ENCODE measurements at places on chromosomes 2 and 18.

GRCh38 chr2:173043897-173044519 lies 31.6 kb upstream of the MAP3K20 start:
- DNase-seq = no peak

DNA sequence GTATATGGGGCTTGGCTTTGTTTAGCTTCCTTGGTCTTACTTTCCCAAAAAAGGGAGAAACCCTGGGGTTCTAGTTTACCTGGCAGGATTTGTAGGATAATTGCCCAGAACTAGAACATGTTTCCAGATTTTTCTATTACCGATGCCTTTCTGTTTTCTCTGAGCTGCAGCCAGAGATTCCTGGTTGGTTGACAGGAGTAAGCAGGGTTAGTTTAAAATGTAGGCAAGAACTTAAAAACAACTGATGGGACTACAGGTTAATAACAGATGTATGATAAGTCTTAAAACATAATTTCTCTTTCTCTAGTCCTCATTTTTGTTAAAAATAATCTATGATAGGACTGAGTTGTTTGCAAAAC lies 38.9 kb upstream of the GMCL1 start:
- no peak for DNase-seq

- DNase-seq = no peak
Measured at GRCh38 chr2:72797740-72798139, 28.1 kb downstream of the EXOC6B start.

GRCh38 chr18:36813824-36814223 lies 15.0 kb downstream of the TPGS2 start:
- no peak for DNase-seq

DNA sequence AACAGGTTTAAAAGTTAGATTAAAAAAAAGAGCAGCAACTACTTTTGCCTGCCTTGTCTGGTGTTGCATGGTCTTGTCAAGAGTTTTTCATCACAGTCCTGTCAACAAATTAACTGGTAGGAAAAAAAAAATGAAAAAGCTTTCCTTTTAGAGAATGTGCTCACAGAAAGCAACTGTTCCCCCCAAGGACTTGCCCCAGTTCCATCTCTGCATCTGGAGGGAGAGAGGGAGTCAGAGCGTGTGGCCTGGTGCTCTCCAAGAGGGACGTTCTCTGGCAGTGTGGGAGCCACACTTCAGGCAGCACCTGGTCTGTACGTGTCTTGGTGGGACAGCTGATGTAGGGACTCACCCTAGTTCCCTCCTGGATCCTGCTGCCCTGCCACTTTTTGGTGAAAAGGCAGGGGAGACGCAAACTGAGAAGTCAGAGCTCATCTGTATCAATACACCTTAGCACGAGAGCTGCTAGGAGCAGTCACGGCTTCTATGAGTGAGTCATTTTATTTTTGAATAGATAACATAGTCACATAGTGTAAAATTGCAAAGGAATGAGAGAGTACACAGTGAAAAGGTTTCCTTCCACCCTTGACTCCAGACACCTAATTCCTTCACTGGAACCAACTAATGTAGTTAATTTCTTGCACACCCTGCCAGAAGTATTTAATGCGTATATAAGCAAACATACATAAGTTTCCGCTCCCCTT lies 172.5 kb upstream of the MGAT5 start:
- DNase-seq = no peak

- no peak for DNase-seq
Measured at GRCh38 chr2:11850082-11850481, 103.7 kb downstream of the LPIN1 start.

GRCh38 chr2:79129804-79130203 lies 9.5 kb downstream of the REG1A start:
- DNase-seq = no peak

- DNase-seq = no peak
Measured at GRCh38 chr2:1860931-1861330, 116.6 kb upstream of the PXDN start.

GRCh38 chr2:119248751-119249150 lies 25.1 kb downstream of the STEAP3 start:
- DNase-seq = no peak

- no peak for DNase-seq
Measured at GRCh38 chr2:221612161-221612560, 40.1 kb upstream of the EPHA4 start.

- DNase-seq = no peak
Measured at GRCh38 chr2:117855886-117856285, 41.4 kb downstream of the DDX18 start.

DNA sequence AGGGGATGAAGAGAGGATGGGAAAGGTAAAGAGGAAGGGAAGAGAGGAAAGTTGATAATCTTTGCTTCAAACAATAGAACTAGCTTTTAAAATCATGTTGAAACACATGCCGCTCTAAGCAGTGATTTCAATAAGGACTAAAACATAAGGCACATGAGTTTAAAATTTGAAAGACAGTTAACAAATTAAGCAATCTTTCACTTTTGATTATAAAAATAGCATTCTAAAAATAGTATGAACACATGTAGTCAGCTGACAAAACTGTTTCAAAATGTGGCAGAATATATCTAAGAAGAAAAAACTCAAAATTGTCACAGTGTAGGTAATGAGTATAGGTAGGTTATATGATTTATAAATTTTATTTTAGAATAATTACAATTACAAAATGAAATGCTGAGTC lies 25.3 kb downstream of the PSME4 start:
- DNase-seq = no peak

DNA sequence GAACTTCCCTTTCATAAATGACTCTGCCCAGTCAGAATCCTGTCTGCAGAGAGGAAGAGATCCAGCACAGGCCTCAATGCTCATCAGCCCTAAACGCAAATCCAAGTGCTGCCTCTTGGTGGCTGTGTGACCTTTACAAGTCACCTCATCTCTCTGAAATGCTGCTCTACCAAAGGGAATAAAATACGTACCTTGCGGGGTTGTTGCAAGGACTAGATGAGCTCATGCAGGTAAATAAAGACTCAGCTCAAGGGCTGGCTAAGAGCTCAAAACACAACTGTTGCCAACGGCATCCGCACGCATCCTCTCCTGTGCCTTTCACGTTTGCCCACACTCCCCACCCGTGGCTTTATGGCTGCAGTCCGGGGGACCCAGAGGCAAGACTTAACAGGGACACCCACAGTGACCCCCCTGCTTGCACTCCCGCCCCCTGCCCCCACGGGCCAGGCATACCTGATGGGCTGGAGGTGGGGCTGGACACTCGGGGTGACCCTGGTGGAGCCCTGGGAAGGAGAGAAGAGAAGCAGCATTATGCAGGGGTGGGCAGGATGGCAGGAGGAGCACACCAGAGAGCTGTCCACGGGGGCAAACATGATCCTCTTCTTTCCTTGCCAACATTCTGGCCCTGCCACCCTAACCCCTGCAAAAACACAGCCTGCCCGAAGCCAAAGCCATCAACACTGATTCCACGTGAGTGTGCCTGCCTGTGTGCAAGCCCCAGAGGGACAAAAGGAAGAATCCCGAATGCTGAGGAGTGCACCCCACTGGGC lies 102.6 kb downstream of the TNS1 start:
- no peak for DNase-seq

DNA sequence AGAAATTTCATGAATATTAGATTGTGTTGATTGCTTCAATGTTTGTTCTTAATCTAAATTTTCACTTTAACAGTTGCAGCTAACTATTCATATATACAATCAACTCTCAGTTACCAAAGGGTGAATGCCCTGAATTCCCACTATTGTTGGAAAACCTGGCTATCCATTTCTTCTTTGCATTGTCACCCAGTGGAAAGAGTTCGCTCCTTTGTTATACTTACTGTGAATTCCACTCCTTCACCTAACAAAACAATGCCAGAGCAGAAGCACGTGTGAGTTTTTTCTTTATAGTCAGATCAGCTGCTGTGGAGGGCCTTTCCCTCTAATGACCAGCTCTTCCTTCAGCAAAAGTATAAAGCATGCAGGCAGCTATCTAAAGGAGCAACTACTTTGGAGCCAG lies 409.2 kb upstream of the NRP2 start:
- no peak for DNase-seq

GRCh38 chr2:214587442-214587841 lies 176.6 kb downstream of the VWC2L start:
- DNase-seq = no peak

DNA sequence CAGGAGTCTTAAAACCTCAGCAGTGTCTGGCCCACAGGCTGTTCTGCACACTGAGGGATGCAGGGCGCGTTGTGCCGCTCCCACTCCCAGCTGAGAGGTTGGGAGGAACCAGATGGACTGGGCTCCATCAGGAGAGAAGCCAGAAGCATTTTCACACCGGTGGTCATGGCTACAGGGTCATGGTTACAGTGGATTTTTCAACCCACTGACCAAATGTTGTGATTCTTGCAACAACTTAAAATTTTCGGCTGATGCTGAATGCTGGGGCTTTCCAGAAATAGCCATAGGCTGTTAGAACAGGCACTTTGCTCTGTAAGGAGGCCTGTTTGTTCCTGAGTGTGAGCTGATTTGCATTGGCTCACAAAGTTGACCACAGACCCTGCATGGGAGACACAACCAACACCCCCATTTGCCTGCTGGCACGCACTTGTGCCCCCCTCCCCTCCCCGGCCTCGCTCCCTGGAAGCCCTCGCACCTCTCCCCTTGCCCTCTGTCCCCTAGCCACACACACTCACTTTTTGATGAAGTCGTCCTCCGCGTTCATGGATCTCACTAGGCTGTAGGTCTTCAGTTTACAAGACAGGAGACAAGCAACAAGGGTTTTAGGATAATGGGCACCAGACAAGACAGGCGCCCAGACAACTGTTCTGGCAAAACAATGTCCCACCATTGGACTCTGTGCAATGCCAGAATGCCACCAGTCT lies 3.4 kb downstream of the LPIN1 start:
- no peak for DNase-seq

DNA sequence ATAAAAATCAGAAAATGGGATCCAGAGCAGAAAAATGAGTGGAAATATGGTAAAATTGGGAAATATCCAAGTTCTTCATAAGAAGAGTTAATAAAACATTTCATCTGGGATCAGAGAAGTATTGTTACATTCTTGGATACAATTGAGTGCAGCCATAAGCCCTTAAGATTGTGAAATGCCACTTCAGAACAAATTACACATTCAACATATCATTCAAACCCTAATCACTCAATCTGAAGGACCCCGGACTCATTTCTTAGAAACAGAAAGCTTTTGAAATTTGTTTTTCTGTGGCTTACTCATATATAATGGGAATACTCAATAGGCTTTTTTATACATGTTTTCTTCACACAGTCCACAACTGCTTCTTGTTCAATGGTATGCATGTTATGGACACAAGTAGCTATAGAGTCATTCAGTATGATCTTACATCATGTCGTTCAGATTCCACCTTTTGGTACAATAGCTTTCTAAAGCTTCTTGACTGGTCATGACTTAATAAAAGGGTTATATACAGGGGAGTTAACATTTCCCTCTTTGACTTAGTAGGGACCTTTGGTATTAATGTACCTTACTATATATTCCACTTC lies 39.9 kb downstream of the SCN7A start:
- no peak for DNase-seq

DNA sequence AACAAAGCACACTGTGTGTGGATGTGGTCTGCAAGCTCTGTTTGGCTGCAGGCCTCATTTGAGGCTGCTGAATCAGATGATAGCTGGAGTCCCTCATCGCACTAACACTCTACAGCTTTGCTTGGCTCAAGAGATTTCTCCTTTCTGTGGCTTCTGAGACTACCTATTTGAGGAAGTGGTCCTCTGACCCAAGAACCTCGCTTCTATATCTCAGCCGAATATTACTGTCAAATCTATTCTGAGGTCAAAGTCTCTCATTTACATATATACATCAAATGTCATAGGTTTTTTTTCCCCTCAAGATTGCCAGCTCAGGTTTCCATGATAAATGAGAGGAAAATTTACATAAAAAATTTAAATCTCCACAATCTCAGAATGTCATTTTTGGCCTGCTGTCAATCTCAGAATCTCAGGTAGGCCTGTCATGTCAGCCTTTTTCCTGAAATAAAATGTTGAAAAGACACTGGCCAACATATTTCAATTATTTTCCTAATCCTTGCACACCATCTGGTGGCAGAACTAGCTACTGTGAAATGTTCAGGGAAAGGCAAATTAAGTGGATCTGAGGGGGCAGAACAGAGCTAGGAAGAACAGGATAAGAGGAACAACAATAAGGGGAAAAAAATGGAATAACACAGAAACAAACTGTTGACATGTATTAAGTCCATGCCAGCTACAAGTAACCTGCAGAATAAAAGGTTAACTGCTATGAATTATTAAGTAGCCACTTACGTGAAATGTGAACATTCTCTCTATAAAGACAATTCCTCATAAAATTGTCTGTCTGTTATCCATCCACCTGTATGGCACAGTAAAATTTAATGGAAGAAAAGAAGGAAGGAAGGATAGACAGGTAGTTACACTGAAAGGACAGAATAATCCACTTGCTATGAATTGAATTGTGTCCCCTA lies 39.3 kb downstream of the AP1S3 start:
- no peak for DNase-seq

- DNase-seq = no peak
Measured at GRCh38 chr2:160506371-160507045, 12.9 kb upstream of the RBMS1 start.

DNA sequence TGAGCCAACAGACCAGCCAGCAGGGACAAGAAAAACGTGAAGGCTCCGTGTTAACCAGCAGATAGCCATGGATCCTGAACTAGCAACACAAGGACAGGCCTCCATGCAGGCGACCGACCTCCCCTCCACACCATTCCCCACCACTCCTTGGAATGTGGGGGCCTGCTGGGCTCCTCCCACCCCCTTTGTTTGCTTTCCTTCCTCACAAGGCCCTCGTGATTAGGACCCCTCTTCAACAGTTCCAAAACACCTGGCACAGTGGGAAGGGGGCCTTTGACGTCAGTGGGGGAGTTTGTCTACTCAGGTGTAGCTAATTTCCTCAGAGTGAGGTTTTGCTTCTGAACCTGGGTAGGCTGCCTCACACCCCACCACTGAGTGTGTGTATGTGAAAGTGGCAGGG lies 37.8 kb downstream of the SLC14A2 start:
- no peak for DNase-seq

DNA sequence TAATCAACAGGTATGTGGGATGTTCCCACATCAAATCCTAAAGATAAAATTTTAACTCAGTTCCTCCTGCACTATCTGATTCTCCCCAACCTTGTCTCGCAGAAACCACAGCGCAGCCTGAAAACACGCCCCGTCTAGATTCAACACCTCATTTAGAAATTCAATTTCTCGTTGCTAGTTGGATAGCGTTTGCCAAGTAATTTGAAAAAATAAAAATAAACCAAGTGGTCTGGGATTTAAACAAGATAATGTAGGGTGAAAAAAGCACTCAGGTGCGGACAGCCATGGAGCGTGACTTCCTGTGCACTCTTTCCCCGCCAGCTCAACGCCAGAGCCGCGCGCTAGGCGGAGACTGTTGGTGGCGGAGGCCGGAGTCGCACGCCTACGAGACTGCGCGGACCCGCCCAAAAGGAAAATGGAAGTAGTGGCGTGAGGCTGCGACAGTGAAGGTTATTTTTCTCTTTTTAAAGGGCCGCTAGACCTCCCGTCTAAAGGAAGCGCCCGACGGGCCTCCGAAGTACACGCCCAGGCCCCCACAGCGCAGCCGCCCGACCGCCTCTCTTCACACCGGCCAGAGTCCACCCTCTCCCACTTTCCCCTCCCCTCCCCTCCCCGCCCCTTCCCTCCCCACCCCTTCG lies 615 bp upstream of the CCNT2 start:
- peak; percentile 90 for DNase-seq

Data from esophagus squamous epithelium (tissue), 5 donors.